Caki2 (cell line): ENCODE measurements at places on chromosomes 2 and 18. TPM values are rescaled to one million over a fixed set of nuclear protein-coding genes. Genes with fewer than 3 reads are reported as not detected.
A peak's percentile ranks its signal among the peaks of the same experiment; 100 is the strongest.

DNA sequence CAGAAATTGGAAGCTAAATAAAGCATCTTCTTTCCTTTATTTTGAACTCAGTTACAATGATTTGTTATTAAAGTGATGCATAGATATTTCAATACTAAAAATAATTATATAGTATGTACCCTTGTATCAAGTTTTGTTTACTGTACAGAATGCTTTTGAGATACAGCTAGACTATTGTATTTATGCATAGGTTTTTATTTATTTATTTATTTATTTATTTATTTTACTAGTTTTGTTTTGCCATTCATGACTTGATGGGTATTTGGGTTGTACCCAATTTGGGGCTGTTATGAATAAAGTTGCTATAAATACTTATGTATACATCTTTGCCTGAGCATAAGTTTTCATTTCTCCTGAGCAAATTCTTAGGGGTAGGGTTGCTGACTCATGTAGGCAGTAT is 118.7 kb upstream of the NXPH2 start:
- no peak for DNase-seq

Gene CRYGC
- not detected in 2 replicates for total RNA-seq

Gene EFEMP1
- total RNA-seq: 10.0 TPM in 2 replicates

Gene PTPRN
- total RNA-seq: not detected in 2 replicates

Gene C2orf72
- 12.8 and 21.5 TPM in 2 replicates for total RNA-seq

GRCh38 chr2:164430166-164430783 is 191.0 kb downstream of the GRB14 start:
- DNase-seq: peak; percentile 38

DNA sequence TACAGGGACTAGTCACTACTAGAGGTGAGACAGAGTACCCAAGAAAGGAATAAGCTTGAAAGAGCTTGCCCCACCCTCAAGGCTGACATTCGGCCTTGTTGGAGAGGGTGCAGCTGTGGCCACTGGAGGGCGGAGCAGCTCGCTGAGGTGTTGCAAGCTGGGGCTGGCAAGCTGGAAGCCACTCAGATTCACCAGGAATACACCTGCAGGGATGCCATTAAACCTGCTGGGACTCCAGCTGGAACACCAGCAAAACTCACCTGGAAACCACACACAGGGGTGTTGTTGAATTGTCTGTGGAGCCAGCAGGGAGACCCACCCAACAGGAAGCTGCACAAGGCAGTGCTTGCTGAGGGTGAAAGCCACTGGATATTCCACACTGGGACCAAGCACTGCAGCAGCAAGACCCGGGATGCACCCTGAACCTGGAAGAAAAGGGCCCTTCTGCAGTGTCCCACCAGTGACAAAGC is 26.1 kb downstream of the KCTD18 start:
- DNase-seq: peak; percentile 47

DNA sequence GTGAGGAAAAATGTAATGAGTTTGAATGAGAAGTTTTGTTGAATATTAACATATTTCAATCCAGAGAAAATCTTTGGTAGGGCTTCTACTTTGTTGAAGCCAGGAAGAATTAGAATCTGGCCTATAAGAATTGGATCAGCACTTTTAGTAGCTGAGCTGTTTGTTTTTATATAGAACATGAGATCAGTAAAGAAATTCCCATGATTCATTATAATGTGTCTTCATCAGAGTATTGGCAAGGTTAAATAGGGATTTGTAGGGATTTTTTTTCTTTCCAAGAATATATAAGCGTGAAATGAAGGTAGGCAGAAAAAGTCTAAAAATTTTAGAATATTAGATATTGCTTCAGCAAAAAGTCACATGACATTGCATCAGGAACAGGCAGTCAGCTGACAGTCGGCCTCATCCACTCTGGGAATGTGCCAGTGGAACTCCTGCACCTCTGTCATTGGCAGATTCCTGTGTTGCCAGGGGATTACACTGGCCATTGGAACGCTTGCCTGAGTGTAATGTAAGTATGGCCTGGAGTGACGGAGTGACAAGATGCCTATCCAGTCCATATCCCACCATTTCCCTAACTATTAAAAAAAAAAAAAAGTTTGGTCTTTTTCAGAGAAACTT is 60.6 kb downstream of the SERTAD2 start:
- DNase-seq: no peak

Gene TEX44
- total RNA-seq: not detected in 2 replicates

Gene FAM117B
- 1.4 and 1.7 TPM in 2 replicates for total RNA-seq

GRCh38 chr18:75783566-75784281 is 356.2 kb upstream of the SMIM21 start:
- no peak for DNase-seq

GRCh38 chr2:40165509-40165844 is 286.4 kb downstream of the SLC8A1 start:
- no peak for DNase-seq

DNA sequence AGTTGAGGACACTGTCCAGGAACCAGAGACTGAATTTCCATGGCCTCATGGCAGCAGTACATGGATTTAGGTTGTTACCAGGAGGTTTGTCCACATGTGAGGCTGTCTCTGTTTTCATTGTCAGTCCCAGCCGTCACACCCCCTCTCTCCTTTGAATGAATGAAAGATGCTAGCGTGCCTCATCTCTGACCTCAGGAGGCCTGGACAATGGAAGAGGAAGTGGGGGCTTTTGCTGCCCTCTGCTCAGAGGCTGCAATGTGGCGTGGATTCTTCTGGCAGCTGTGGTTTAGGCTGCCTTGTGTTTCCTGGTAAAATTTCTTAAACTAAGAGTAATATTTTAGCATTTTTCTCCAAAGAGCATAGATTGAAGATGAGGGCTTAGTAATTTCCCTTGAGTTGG is 47.5 kb downstream of the RAB31 start:
- DNase-seq: no peak

DNA sequence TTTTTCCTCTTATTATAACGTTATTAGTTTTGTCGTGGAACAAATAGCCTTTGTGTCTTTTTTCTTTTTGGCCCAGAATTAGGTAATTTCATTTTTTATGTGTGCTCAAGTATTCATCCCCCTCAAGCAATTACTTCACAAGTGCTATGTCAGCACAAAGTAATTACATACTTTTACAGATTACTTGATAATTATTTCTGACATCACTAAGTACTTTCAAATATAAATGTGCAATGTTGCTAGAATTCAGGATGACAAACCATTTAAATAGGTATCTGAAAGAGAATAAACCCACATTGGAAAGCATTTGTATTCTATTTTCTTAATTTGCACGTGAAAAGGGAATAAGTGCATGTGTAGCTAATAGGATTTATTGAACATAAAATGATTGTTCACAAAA is 238.2 kb downstream of the CDH7 start:
- no peak for DNase-seq

Gene TNFRSF11A
- total RNA-seq: 1.3 and 4.3 TPM in 2 replicates

- DNase-seq: no peak
Observed at GRCh38 chr2:215961981-215962380, 51.4 kb downstream of the MREG start.

- no peak for DNase-seq
Observed at GRCh38 chr2:3595404-3595803, 492 bp downstream of the COLEC11 start.

Gene EPB41L3
- 1.6 TPM in 1 of 2 replicates, not detected in the other for total RNA-seq

Gene FAM124B
- total RNA-seq: not detected in 2 replicates

Gene RBKS
- 4.4 and 12.5 TPM in 2 replicates for total RNA-seq

Gene ZNF532
- 21.0 and 21.1 TPM in 2 replicates for total RNA-seq

Gene NPPC
- total RNA-seq: not detected in 2 replicates

Gene C2orf92
- 0.27 and 9.2 TPM in 2 replicates for total RNA-seq

Gene ERBB4
- 0.10 TPM in 1 of 2 replicates, not detected in the other for total RNA-seq

- DNase-seq: no peak
Observed at GRCh38 chr2:127650041-127650784, 4.3 kb downstream of the GPR17 start.

Gene GAL3ST2
- total RNA-seq: not detected in 2 replicates

Gene CD8B
- not detected in 2 replicates for total RNA-seq

DNA sequence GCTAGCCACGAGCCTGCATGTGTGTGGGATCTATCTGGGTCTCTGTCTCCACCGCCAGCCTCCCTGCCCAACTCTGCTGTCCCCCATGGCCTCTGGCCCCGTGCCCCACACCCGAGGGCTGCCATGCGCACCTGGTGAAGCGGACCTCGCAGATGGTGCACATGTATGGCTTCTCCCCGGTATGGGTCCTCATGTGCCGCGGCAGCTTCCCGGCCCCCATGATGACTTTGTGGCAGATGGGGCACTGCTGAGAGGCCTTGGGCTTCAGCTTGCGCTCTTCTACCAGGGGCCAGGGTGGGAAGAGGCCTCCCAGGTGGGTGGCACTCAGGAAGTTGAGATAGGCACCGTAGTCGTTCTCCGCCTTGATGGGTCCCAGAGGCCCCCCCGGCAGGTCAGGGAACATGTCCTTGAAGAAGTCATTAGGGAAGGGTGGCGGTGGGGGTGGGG is 109.3 kb upstream of the SMAD2 start:
- DNase-seq: no peak

DNA sequence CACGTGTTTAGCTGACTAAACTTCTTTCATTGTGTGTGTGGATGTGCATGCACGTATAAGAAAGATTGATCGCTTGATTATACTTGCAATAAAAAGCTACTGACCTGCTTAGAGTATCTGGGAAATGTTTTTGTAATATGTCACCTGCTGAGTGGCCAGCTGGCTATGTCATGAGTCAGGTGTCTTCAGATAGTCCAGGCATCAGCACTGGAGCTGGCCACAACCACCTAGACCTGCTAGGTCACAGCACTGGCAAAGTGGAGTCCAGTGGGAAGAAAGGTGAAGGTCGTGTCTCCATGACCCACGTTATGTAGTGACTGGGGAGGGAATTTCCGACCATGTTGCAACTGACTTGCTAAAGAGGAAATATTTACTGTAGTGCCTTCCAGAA is 147.0 kb downstream of the ESCO1 start:
- no peak for DNase-seq

Gene CIB4
- not detected in 2 replicates for total RNA-seq

DNA sequence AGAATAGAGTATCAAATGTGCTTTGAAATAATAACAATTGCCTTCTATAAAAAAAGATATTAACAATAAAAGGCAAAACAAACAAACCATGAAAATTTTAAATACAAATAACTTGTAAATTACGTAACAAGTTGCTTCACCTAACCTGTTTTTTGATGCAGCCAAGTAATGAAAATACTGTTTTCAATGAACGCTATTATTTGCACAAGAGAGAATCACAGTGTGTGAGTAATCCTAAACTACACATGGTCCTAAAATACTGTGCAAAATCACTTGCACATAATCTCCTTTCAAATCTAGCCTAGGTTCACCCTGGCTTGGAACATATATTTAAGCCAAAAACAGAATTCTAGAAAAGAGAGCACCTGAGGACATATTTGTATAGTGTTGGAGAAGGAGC is 98.9 kb downstream of the CCDC148 start:
- DNase-seq: no peak

Gene IL36A
- total RNA-seq: not detected in 2 replicates

- peak; percentile 36 for DNase-seq
Observed at GRCh38 chr2:150167711-150168110, 319.8 kb downstream of the RND3 start.

Gene NEU4
- 0.24 and 5.9 TPM in 2 replicates for total RNA-seq

DNA sequence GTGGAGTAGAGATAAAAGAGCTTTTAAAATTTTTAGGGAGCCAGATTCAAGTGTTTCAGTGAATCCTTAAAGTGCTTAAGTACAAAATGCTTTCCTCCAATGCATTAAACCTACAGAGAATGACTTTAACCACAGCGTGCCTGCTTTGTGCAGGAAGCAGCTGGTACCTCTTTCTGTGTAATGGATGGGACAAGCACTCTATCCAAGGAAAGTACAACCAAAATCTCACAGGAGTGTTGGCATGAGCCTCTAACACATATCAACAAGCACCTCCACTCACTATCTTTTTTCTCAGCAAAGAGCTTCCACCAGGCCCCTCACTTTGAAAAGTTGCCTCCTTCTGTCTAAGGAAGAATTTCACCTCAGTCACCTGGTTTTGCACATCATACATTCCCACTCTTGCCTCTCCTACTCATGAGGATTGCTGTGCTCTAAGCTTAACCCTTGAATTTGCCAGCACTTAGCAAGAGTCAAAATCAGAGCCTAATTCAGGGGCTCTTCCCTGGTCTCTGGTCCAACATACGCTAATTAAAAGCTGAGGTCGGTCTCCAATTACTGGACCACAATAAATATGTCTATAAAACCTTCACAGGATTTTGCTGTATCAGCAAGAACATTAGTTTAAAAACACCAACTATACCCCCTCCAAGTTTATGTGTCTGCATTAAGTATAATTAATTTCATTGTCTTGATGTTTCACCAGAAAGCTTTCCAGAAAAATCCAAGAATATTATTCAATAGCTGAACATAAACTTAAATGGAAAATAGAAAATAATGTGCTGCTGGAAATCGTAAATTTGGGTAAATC is 68.9 kb downstream of the ZNF521 start:
- no peak for DNase-seq

DNA sequence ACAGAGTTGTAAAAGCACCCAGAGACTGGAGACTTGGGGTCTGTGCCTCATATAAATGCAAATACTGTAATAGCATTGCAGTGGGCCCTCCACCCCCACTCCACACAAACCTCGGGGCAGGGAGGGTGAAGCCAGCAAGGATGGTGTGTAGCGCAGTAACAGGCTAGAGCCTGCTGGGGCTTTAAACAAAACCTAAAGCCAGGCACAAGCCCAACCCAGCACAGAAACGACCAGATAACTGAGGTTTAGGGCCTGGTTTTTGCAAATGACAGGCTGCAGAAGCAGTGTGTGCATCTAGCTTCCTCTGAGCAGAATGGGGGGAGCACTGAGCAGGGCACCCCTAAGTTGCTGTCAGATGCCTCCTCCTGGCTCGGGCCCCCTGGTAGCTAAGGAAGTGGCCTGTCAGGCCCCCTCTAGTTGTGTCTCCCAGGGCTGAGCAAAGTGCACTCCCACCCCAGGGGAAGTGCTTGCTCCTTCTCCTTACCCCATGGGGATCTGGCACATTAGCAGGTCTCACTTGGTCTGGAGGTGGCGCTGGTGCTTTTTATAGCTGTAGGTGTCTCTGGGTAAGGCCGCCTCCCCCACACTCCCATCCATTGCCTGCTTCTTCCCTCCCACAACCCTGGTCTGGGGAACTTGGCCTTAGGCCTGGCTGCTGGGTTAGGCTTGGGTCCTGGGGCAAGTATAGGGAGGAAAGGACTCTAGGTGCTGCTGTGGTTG is 135.1 kb downstream of the CELF4 start:
- no peak for DNase-seq

Gene SERPINB12
- total RNA-seq: not detected in 2 replicates

- DNase-seq: peak; percentile 40
Observed at GRCh38 chr2:100418406-100418962, 1.0 kb upstream of the CHST10 start.

GRCh38 chr2:72349016-72349415 is 201.4 kb upstream of the CYP26B1 start:
- DNase-seq: no peak
